ENCODE measurements at places on chromosomes 5 and 9.

DNA sequence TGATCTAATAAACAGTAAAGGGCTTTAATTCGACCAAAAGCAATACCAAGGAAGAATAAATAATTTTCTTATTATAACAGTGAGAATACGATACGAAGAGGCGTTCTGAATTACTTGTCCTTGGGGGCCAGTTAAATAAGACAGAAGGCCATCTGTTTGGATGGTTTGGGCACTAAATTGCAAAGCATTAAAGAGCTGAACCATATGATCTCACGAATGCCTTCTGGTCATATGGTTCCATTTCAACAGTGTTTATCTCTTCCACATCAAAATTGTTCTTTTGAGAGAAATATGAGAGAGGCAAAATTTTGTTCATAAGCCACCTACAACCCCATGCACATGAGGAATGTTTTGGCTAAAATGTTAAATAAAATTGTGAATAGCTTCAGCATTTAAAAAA is 605.4 kb downstream of the PTPRD start:
- no peak for DNase-seq

GRCh38 chr5:65108786-65109743 is 340.3 kb downstream of the CWC27 start:
- no peak for DNase-seq

- DNase-seq = no peak
Measured at GRCh38 chr9:2208991-2209390, 193.8 kb downstream of the SMARCA2 start.

DNA sequence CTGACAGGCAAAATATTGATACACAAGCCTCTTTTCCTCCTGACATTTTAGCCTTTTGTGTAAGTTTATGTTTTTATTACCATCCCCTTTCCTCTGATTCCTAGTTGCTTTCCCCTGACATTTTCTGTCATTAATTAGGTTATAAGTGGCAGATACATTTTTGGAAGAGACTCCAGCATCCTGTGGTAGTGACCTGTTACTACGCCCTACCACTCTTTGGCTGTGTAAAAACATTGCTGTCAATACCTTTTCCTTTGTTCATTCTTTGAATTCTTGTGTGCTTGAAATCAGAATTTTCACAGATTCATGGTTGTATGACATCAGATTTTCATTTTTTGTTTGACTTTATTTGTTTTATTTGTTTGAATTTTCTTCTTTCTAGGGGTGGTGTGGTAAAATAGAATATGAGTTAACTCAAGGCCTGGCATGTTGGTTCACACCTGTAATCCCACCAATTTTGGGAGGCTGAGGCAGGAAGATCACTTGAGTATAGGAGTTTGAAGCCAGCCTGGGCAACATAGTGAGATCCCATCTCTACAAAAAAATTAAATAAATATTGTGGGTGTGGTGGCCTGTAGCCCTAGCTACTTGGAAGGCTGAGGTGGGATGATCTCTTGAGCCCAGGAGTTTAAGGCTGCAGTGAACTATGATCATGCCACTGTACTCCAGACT is 43.4 kb downstream of the UBE2R2 start:
- DNase-seq = no peak

DNA sequence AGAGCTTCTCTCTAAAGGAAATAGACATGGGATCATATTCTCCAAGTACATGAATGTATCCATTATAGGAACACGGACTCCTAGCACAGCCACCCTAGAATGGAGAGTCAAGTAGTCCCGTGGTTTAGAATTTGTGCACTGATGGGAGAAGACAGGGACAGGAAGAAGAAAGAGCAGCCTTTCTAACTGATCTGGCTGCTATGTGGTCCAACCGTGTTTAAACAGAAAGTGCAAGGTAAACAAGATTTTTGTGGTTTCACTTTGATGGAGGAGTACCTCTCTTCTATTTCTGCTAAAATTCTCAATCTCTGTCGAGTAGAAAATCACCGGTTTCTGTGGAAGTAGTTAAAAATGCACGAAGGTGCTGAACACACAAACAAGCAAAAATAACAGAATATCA is 171.3 kb downstream of the ST8SIA4 start:
- peak; percentile 51 for DNase-seq

DNA sequence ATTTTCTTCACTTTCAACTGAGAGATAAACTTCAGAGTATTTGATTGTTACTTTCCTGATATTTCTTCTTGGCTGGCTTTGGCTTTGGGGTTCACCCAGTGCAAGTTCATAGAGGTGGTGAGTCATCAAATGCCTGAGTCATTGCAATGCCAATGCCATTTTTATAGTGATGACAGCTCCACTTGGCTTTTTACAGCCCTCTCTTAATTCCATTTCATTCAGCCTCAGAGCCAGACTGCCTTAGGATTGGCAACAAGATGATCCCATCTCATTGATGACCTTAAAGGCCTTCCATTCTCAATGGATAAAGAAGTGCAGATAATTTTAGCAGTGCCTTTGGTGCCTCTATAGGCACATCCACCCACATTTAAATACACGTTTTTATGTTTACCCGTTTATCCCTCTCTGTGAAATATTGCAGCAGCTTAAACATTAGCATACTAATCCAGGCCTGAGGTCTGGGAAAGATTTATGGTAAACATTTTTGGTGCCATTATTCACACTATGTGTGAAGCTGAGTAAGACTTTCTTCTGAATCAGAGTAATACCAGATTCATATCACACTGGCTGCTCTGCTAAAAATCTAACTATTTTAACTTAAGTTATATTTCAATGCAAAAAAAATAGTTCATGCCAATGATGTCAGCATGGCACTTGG is 88.9 kb upstream of the TYRP1 start:
- no peak for DNase-seq

DNA sequence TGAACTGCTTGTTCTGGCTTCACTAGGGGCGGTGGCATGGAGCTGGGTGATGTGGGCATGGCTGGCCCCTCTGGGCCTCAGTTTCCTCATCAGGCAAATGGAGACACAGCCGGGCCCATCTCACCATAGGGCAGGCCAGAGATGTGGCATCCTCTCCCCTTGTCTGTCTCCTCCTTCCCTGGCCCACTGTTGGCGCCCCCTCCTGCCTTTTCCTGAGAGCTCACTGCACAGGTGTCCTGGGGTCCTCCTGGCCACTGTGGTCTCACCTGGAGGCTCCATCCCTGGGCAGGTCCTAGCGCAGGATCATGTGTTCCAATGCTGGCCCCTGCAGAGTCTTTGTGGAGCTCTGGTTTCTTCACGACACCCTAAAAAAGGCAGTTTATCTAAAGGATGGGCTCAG is 53.5 kb downstream of the NEK6 start:
- DNase-seq = no peak

DNA sequence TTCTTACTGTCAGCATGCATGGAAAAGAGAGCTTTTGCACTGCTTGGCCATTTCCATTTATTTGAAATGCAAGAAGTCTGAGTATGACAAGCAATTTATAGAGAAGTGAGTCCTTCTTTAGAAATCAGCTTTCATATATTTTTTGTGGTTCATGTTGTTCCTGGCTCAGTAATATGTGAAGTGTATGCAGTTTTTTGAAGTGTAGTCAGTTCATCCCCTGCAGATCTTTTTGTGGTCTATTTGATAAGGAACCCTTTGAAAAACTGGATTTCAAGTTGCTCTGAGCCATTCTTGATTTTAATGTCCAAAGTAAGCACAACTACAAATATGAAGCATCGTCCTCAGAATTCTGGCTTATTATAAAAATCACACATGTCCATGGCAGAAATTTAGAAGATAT is 294.1 kb upstream of the SMC2 start:
- DNase-seq = no peak

Data from NAMALWA (cell line).